ENCODE measurements at places on chromosomes 16 and 17. TPM values are rescaled to one million over a fixed set of nuclear protein-coding genes. Genes with fewer than 3 reads are reported as not detected.

DNA sequence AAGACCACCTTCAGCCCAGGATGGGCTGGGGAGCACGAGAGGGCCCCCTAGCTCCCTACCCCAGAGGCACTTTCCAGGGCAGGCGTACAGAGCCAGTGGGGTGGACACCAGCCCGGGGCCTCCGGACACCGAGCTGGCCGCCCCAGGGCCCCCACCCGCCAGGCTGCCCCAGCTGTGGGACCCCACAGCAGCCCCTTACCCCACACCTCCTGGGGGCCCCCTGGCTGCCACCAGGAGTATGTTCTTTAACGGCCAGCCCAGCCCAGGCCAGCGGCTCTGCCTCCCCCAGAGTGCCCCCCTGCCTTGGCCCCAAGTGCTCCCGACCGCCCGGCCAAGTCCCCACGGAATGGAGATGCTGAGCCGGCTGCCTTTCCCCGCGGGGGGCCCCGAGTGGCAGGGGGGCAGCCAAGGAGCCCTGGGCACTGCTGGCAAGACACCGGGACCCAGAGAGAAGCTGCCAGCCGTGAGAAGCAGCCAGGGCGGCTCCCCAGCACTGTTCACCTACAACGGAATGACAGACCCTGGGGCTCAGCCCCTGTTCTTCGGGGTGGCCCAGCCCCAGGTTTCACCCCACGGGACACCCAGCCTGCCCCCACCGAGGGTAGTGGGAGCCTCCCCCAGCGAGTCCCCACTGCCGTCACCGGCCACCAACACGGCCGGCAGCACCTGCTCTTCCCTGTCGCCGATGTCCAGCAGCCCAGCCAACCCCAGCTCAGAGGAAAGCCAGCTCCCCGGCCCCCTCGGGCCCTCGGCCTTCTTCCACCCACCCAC, 24.3 kb upstream of the ZFPM1 start:
- H3K27ac ChIP-seq = no peak overlapping the region
- no peak for DNase-seq
- no peaks in the 10 kb centered on the region for H3K27me3 ChIP-seq
- no peaks in the 10 kb centered on the region for H3K4me1 ChIP-seq

EFCAB5 gene
- 0.07 TPM for total RNA-seq

- H3K4me1 ChIP-seq = no peaks in the 10 kb centered on the region
- no peak for DNase-seq
- H3K36me3 ChIP-seq = peaks cover 18% of the 10 kb centered on the region
- H3K4me3 ChIP-seq = no peak overlapping the region
- H3K27me3 ChIP-seq = no peaks in the 10 kb centered on the region
- H3K27ac ChIP-seq = no peak overlapping the region
These were observed 6.7 kb downstream of the ARL16 start for GRCh38 chr17:81676906-81677305.

DNA sequence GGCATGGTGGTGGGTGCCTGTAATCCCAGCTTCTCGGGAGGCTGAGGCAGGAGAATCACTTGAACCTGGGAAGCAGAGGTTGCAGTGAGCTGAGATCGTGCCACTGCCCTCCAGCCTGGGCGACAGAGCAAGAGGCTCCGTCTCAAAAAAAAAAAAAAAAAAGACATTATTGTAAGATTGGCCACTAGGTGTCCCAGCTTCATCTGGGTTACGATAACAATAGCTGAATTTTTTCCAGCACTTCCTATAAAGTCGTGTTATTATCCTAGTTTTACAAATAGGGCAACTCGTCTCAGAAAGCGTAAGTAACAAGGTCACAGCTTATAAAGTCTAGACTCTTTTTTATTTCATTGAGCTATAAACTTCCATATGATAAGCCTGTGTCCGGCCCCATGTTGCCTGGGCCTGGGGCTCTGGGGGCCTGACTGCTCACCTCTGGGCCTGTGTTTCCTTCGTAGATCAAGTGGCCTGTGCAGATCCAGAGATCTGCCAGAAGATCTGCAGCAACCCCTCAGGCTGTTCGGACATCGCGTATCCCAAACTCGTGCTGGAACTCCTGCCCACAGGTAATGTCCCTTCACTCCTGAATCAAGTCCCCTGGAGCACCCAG, 60.5 kb downstream of the SLC5A11 start:
- H3K36me3 ChIP-seq = no peaks in the 10 kb centered on the region
- H3K27me3 ChIP-seq = no peaks in the 10 kb centered on the region
- peak; percentile 41 for DNase-seq
- no peak overlapping the region for H3K4me3 ChIP-seq
- no peaks in the 10 kb centered on the region for H3K4me1 ChIP-seq
- H3K27ac ChIP-seq = no peak overlapping the region

TBC1D3C gene
- total RNA-seq = not detected

TP53TG3D gene
- total RNA-seq = not detected

- no peak overlapping the region for H3K27ac ChIP-seq
- no peaks in the 10 kb centered on the region for H3K36me3 ChIP-seq
- peak; percentile 20 for DNase-seq
These were observed 486 bp downstream of the PIGS start for GRCh38 chr17:28570716-28571360.

FAHD1 gene
- 47.5 TPM for total RNA-seq

- no peak overlapping the region for H3K4me3 ChIP-seq
- no peaks in the 10 kb centered on the region for H3K27me3 ChIP-seq
- peaks cover 12% of the 10 kb centered on the region for H3K4me1 ChIP-seq
These were observed 38.4 kb downstream of the BAHCC1 start for GRCh38 chr17:81433656-81434055.

KRT27 gene
- not detected for total RNA-seq

- no peaks in the 10 kb centered on the region for H3K27me3 ChIP-seq
- no peaks in the 10 kb centered on the region for H3K4me1 ChIP-seq
These were observed 577.0 kb upstream of the CDH11 start for GRCh38 chr16:65698791-65699321.

- DNase-seq = no peak
- H3K36me3 ChIP-seq = no peaks in the 10 kb centered on the region
- H3K4me3 ChIP-seq = no peak overlapping the region
- no peak overlapping the region for H3K27ac ChIP-seq
- no peaks in the 10 kb centered on the region for H3K4me1 ChIP-seq
- no peaks in the 10 kb centered on the region for H3K27me3 ChIP-seq
These were observed 67.8 kb upstream of the MYOCD start for GRCh38 chr17:12597895-12598294.

DNA sequence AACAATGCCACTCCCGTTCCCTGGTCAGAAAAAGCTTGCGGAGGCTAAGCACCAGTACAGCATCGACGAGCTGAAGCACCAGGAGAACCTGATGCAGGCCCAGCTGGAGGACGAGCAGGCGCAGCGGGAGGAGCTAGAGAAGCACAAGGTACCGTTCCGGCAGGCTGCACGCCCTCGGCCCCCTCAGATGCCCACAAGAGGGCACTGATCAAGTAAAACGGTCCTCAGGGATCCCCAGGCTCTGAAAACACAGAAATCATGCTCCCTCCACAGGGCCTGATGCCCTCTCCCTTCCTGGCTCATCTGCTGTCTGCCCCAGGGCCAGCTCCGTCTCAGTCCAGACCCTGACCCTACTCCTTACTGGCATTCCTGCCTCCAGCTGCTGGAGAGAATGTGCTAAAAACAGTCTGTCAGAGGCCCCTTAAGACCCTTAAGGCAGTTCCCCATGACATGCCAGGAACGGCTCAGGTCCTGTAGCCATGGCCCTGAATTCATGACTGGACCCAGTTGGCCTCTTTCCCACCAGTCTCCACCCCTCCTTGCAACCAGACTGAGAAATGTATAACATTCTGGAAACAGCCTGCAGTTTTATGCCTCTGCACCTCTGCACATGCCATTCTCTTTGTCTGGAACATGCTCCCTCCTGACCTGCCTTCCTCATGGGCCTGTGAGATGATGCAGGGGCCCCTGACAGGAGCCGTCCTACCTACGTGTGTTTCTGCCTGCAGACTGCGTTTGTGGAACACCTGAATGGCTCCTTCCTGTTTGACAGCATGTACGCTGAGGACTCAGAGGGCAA, 21.8 kb downstream of the DRC3 start:
- no peak overlapping the region for H3K4me3 ChIP-seq
- peak; percentile 35 for DNase-seq
- H3K4me1 ChIP-seq = peaks cover 18% of the 10 kb centered on the region
- no peaks in the 10 kb centered on the region for H3K36me3 ChIP-seq

PLA2G10 gene
- total RNA-seq = 0.22 TPM

DNA sequence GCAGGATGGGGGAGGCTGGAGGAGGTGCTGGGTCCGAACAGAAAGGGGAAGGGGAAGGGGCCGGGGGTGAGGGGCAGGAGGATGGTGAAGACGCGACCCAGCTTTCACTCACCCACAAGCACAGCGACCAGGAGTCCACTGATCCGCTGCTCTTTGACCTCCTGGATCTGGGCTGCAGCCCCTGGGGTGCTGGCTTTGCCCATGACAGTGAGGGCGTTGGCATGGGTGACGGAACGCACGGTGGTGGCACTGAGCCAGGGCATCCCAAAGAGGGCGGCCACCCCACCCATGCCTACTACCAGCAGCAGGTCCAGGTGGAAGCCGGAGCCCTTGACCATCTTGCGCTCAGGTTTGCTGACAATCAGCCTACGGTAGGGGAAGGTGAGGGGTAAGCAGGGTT, 14.9 kb downstream of the SLC4A1 start:
- H3K27ac ChIP-seq = no peak overlapping the region
- H3K4me1 ChIP-seq = no peaks in the 10 kb centered on the region
- no peaks in the 10 kb centered on the region for H3K36me3 ChIP-seq
- DNase-seq = no peak

CORO7 gene
- 14.1 TPM for total RNA-seq

DNA sequence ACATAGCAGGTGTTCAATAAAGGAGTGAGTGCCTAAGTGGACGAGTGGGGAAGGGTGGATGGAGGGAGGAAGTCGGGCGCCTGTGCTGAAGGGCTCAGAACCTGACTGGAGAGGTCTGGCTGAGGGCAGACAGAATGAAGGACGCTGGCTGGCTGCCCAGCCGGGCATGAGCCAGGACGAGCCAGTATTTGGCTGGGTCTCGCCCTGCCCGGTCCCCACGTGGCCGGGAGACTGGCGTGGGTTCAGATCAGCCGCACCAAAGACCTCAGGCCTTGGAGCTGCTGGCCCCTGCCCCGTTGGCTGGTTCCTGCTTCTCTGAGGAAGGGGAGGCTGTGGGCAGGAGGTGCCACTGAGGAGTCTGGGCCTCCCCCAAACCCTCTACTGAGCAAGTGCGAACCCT, 79.8 kb downstream of the ENGASE start:
- DNase-seq = no peak
- H3K4me1 ChIP-seq = no peaks in the 10 kb centered on the region
- no peak overlapping the region for H3K27ac ChIP-seq
- peaks cover 80% of the 10 kb centered on the region for H3K27me3 ChIP-seq

CD19 gene
- not detected for total RNA-seq

Data from PC-3 (cell line).